Astrocyte of the spinal cord (primary cell): ENCODE measurements at places on chromosomes 5 and 9.
A peak's percentile ranks its signal among the peaks of the same experiment; 100 is the strongest.

DNA sequence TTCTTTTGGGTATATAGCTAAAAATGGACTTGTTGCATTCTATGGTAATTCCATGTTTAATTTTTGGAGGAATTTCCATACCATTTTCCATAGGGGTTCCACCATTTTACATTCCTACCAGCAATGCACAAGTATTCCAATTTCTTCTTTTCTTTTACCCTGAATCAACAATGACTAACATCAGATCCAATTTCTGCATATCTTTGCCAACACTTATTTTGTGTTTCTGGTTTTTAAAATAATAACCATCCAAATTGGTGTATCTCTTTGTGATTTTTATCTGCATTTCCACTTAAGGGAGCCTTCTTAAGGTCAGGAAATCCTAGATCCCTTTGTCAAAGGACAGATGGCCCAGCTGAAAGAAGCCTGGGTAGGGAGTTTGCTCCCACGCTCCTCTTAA is 29.5 kb upstream of the SMU1 start:
- peak; percentile 49 for DNase-seq

- DNase-seq: no peak
Observed at GRCh38 chr9:127578627-127578951, 33.5 kb upstream of the STXBP1 start.

DNA sequence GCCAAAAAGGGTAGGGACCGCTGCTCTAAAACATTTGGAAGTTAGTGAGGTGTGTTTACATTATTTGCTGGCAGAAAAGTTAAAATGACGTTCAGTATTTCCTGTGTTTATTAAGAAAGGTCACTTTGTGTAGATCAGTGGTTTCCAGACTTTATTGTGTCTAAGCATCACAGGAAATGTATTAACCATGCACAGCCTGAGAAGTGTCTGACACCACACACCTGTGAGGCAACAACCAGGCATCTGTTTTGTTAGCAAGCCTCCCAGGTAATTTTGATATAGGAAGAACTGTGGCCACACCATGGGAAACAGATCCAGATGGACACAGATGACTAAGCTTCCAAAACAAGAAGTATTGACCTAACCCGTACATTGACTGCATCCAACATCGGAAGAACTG is 12.0 kb downstream of the TTC1 start:
- DNase-seq: peak; percentile 25

GRCh38 chr9:135671591-135672041 is 8.5 kb downstream of the LCN9 start:
- DNase-seq: no peak

DNA sequence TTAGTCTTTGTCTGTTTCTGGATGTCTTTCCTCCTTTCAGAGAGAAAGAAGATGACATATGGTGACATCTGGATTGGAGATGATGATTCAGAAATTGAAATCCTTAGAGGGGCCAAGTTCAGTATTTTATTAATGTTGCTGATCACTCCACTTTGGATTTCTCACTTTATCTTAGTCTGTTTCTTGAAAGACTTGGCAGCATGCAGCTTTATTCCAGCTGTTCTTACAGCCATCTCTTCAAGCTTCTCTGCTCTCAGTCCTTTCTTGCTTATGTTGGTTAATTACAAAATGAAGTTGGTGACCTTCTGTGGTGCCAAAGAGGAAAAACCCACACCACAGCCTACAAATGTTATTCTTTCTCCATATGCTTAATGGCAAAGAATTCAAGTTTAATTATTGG is 62.1 kb downstream of the SNCAIP start:
- DNase-seq: no peak

GRCh38 chr5:143134269-143134668 is 269.2 kb downstream of the NR3C1 start:
- peak; percentile 23 for DNase-seq
